ENCODE measurements at places on chromosomes 1 and 21.

- DNase-seq, result no peak
These were observed 53.5 kb downstream of the ITSN1 start for GRCh38 chr21:33695813-33696212.

DNA sequence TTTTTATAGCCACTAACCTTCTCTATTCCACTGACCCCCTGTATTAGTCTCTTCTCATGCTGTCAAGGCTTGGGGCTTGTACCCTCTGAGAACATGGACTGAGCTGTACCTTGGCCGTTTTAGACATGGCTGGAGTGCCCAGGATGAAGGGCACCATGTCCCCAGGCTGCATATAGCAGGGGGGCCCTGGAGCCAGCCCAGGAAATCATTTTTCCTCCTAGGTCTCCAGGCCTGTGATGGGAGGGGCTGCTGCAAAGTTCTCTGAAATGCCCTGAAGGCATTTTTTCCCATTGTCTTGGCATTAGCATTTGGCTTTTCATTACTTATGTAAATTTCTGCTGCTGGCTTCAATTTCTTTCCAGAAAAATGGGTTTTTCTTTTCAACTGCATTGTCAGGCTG is 119.5 kb downstream of the NTMT2 start:
- DNase-seq, result no peak

GRCh38 chr21:32814528-32814927 is 43.0 kb upstream of the PAXBP1 start:
- no peak for DNase-seq

GRCh38 chr1:184932319-184932718 is 42.0 kb downstream of the NIBAN1 start:
- DNase-seq, result no peak

DNA sequence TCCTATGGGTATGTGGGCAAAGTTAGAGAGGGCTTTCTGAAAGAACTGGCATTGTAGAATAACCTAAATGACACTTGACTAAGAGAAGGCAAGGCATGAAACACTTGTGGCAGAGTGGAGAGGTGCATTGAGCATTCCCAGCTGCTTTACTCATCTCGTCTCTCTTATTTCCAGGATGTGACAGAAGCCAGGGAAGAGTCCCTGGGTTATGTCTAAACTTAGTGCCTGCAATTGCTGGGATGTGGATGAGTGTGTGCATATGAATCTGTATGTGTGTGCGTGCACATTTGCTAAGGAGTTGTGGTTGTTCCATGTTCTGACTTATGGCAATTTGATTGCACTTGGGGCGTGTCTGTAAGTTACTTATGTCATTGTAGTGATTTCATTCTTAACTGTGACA is 1326.5 kb upstream of the B3GALT2 start:
- no peak for DNase-seq

GRCh38 chr1:219582865-219583264 is 30.0 kb downstream of the ZC3H11B start:
- no peak for DNase-seq

DNA sequence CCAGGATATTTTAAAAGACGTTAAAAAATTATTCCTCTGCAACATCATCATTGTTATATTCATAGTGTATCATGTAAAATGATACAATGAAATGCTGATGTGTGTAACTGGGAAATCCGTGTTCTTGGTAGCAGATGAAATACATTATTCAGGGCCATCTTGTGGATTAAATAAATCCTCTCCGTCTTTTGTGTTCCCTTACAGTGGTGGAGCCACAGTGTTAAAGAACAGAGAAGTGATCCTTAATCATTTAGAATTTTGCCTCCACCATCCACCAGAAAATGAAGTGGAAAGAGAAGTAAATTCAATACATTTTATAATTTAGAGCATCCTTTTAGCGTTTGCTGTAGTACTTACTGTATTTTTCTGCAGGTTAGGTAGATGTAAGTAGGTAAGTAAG is 1.3 kb downstream of the DYRK3 start:
- no peak for DNase-seq

- no peak for DNase-seq
These were observed 84.1 kb upstream of the ZNF326 start for GRCh38 chr1:89910780-89911179.

DNA sequence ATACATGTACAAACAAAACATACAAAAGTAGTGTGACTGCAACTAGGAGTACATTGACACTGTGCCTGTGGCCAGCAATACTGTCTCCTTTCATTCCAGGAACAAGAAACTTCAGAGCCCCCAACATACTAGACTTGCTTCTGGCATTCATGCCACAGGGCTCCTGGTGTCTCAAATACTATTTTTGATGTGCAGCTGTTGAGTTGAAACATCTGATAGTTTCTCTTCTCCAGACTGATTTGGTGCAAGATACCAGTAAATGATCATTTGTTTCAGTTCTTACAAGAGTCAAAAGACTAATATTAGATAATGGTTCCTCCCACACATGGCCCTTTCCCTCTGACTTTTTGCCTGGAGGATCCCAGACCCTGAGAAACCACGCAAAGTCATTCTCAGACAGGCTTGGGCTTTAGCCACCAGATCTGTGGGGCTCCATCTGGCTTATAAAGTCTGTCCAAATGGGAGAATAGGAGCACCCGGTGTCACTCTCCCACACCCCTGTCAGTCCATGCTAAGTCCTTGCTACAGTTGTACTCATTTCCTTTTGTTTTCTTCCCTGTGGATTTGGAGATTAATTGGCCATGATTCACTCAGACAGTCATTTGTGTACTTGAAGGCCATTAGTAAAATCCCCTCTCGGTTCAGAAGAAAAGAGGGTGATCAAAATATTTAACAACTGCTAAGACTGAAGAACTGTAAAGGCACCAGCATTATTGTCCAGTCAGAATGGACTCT is 163.5 kb upstream of the RUNX1 start:
- DNase-seq, result no peak

DNA sequence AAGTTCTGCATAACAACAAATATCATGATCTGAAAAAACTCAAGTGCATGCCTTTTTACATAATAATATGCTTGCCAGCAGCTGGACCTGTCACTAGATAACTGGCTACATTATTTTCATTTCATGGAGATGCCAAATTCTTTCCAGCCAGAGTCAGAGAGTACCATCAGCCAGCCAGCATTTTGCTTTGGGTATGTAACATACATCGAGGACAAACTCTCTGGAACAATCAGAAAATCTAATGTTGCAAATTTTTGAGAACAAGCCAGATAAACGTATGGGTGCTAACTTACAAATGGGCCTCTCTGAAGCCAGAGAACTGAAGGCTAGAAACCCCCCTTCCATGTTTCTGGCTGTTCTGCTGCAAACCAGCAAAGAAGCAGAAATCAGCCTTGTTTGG is 76.3 kb upstream of the BACE2 start:
- DNase-seq, result no peak

GRCh38 chr1:94020764-94021579 is 100.0 kb downstream of the ABCA4 start:
- DNase-seq, result no peak

DNA sequence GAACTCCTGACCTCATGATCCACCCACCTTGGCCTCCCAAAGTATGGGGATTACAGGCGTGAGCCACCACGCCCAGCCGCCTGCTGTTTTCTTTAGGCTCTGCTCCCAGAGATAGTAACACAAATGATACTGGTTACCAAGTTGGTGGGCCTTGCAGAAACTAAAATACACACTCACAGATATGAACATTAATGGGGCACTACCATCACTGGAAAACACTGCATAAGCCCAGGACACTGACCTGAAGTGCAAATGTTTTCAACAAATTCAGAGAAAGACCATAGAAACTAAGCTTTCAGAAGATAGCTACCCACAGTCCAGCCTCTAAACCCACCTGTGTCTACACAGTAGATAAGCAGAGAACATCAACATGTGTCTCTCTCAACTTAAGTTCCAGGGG is 180.5 kb downstream of the FCRL5 start:
- DNase-seq, result no peak

DNA sequence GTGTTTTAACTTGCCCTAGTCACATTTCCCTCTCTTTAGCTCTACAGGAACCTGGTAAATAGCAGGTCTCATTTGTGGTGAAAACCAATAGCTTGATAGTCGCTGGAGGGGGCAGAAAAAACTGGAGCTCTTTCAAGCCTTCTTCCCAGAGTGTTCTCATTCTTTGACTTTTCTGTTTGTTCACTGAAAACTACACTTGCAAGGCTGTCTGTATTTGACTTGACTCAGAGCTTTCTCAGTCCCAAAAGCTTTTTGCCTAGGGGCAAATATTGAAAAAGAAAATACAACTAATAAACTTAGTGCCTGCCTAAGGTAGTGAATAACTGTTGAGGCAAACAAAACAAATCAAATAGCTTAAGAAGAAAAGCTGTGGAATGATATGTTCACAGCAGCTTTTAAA is 217.1 kb upstream of the CHRM3 start:
- DNase-seq, result no peak

- DNase-seq, result no peak
These were observed 1478.8 kb downstream of the NCAM2 start for GRCh38 chr21:22476726-22477646.

DNA sequence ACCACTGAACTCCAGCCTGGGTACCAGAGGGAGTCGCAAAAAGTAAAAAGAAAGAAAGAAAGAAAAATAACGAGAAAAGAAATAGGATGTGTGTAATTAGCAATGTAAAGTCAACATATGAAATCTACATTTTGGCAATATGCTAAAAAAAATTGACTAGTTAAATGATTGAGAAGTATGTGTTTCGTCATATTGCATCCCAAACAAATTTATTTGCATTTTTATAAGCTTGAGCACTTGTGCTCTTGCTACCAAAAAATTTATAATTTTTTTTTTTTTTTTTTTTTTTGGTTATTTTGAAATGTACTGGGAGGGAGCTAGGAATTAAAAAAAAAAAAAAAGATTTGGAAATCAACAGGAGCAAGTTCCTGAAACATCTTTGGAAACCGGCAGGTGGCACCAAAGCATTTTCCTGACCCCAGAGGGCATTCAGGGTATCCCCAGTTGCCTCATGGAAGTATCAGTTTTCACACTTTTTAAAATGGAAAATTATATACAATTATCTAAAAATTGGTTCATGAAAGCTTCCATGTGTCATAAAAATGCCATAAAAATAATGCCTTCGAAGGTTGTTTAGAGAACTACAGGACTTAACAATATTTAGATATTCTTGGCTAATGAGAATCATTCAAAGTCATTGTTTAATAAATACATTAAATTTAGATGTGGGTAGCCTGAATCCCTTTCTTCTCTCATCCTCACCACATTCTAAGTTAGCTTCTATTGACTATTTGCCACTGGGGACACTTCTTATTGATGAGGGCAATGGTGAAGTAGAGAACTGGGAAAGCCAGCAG is 4.8 kb upstream of the HEATR1 start:
- DNase-seq, result no peak

DNA sequence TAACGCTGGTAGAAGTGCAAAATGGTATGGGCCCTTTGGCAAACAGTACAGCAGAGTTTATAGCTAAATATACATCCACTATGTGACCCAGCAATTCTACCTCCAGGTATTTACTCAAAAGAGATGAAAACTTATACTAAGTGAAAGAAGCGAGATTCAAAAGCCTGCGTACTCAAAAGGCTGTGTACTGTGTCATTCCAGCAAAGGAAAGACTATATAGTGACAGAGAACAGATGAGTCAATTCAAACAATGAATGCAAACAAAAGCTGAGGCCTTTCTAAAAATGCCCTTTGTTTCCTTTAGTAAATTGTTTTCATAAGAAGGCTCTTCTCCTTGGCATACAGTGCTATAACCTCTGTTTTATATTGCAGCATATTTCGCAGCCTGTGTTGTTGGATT is 268.8 kb upstream of the CSF3R start:
- DNase-seq, result no peak

DNA sequence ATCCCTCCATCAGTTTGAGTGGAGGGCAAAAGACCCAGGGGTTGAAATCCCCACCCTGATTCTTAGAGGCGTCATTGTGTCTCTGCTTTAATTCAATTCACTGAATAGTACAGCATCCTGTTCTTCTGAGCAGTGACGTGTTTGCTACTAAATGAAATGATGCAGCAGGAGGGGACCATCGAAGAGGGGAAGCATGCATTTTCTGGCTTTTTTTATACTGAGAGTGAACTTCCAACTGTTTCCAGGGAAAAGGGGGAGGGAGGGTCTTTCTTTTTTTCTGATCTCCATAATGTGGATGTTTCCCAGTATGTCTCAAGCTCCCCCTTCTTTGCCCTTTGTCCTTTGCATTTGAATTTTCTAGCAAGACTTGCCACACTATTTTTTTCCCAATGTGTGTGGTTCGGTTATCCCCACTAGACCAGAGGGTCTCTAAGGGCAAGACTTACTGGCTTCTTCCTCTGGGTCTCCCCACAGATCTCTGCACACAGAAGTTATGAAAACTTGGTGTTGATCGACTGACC is 2.7 kb downstream of the INTS3 start:
- no peak for DNase-seq

DNA sequence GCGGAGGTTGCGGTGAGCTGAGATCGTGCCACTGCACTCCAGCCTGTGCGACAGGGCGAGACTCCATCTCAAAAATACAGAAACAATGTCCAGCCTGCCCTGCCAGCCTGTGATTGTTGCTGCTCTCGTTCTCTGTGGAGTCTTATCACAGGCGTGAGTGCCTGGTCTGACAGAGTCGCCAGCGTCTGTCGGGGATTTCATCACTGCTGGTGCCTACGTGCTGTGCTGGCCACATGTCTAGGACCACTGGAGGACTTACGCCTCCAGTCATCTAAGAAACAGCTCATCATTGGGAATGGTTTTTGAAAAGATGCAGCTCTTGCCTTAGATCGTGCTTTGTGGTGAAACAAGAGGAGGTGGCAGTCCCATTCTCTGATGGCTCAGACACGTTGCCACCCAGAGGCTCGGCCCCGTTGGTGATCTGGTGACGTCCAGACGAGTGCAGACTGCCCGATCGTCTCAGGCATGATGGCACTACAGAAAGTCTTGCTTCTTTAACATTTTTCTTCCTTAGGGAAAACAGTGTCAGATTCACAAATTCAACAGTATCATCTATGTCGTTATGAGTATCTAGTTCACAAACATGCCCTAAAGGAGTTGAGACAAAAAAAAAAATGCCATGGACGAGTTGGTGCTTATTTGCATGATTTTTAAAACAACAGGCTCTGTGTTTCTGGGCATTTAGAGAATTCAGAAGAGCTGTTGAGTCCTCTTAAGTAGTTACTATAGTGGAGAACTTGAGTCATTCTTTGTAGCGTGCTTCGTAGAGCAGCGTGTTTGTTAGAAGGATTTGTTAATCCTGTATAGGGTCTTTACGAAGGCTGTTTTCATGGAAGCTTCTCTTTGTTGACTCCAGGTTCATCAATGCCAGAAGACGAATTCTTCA is 47.5 kb downstream of the CBS start:
- no peak for DNase-seq

GRCh38 chr1:116826818-116827606 is 72.8 kb downstream of the CD2 start:
- DNase-seq, result peak; percentile 60

DNA sequence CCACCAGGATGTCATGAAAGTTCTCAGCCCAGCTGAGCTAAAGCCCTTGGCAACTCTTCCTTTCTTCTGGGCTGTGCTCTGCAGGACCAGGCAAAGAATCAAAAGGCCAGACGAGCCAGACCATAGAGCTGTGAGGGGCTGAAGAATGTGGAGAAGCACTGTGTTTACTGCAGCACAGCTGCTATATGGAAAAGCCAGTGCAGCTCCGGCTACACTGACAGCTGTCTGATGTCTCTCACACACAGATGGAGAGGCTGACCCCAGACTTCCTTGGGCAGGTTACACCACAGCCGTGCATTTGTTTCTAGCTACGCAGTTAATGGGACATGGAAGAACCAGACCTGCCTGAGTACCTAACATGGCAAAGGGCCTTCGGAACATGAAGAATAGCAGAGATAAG is 40.3 kb downstream of the CD247 start:
- DNase-seq, result no peak
